ENCODE measurements at places on chromosomes 12 and 14.

- no peak for DNase-seq
These were observed 176.1 kb downstream of the FUT8 start for GRCh38 chr14:65588426-65589140.

- no peak for DNase-seq
These were observed 127.8 kb downstream of the DAAM1 start for GRCh38 chr14:59316151-59316830.

DNA sequence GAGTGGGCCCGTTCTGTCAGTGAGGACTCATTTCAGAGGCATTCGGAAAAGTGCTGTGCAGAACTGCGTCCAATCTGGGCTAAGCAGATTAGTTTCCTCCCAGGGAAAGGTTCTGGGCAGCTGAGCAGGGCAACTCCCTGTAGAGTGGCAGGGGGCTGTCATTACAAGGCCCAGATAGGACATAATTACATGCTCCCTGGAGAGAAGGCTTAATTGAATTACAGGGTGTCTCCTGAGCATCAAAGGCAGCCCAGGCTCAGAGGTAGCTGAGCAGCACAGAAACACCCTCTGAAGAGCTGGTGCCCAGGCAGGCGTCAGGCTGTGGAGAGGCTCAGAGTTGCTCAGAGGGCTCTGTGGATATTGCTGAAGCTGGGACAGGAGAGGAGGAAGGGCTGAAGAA is 36.0 kb downstream of the SLC8A3 start:
- DNase-seq = no peak

DNA sequence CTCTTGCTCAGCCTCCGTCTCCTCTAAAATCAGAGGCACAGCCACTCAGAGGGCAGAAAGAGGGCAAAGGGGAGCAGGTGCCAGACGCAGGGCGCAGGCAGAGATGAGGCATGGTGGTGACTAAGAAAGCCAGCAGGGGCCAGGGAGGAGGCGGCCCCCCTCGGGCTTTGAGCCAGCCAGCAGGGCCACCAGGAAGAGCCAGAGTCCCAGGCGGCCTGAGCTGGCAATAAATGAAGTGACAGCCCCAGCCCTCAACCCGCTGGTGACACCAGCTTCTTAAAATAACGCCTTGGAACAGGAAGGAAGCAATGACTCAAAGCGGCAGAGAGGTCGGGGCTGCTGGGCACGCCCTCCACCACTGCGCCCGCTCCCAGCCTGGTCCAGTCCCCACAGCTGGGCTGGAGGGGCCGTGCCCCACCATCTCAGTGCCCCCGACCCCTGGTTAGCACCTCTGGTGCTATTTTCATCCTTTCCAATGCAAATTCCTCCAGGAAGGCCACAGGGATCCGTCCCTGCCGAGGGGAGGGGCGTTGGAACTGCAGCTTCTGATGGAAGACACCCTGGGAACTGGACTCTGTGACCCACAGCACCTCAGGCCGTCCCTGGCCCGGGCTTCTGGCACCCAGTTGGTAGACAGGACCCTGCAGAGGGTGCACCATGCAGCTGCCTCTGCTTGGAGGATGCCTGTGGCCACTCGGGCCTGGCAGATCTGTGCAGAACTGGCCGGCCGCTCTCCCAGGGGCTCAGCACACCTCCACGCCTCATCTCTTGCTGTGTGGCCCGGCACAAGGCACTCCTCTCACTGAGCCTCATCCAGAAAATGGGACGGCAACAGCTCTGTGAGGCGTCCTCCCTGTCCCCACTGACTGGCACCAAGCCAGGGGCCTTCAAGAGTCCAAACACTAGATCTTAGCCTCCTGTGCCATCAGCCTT is 113.7 kb downstream of the NCOR2 start:
- peak; percentile 66 for DNase-seq

- DNase-seq = no peak
These were observed 12.6 kb downstream of the DTX1 start for GRCh38 chr12:113069149-113069548.
